ENCODE measurements at places on chromosomes 4 and X.

- DNase-seq: no peak
Measured at GRCh38 chr4:166432842-166433241, 559.8 kb downstream of the TLL1 start.

GRCh38 chr4:188783175-188783574, 643.9 kb downstream of the TRIML1 start:
- no peak for DNase-seq

GRCh38 chrX:101241531-101241930, 21.9 kb downstream of the DRP2 start:
- DNase-seq: no peak

DNA sequence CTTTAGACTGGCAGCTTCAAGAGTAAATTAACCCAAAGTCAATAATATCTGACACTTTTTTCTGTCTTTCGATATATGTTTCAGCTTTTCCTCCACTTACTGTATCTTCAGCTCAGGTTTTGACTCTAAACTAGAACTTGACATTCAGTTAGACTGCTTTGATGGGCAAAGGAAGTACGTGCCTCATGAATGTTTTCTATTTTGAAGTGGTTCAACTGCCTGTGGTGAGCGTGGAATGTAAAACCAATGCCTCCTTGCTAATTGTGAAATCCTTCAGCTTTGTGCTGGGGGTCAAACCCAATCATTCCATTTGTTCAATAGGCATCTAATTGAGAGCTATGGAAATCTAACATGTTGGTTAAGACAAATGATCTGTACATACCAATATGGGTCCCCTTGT, 857.0 kb upstream of the HTR2C start:
- no peak for DNase-seq

DNA sequence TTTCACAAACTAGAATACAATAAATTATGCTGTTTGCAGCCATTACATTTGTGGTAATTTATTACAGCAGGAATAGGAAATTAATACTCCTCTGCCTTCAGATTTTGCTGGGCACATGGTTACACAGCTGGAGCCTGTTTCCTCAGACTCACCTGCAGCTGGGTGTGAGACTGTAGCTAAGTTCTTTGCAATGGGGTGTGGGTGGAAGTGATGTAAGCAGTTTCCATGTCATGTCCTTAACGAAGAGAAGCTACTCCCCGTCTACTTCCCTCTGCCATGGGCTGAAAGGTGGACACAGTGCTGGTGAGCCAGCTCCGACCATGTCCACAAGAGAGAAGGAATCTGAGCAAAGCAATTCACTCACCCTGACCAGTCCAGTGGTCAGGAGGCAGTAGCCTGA, 18.2 kb downstream of the SH3KBP1 start:
- DNase-seq: no peak

DNA sequence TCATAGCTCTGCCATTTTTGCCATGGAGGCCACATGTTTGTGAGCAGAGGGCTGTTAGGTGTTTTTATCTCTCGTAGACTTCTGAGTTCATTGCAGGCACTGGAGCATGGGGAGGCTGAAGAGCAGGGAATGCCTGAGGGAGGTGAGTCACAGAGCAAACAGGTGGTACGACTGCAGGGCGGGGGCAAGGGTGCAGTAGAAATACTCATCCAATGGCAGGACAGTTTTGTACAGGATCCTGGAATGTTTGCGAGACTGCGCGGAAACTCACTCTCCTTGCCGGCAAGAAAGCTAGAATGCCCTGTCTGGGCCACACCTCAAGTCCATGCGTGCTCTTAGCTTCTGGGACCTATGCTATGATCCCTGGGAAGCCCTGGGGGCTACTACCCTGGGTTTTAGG, 20.0 kb upstream of the VCX2 start:
- DNase-seq: no peak

DNA sequence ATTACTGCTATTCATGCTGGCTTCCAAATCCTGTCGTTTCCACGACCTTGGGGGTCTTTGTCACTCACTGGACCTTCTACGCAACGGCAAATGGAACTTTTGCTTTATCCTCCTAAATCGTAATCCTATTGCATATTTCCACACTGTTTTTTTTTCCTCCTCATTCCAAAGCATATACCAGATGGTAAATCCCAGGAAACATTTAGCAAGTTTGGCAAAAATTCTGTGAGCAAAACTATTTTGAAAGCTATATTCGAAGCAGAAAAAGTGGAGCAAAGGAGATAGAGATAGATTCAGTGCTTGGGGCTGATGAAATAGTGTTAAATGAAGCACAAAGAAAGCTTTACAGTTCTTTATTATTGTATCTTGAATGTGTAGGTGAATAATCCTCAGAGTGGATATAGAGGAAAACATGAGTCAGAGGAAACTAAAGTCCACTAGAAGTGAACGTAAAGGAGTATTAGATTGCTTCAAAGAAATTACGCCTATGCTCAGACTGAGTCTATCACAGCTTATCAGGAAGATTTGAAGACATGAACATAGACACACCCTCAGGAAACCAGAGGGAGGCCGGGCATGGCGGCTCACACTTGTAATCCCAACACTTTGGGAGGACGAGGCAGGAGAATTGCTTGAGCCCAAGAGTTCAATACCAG, 50.2 kb upstream of the FAM9A start:
- no peak for DNase-seq

- no peak for DNase-seq
Measured at GRCh38 chrX:50158593-50158992, 42.2 kb downstream of the AKAP4 start.

- DNase-seq: no peak
Measured at GRCh38 chrX:17939724-17940123, 78.6 kb upstream of the RAI2 start.

Data from stimulated activated CD8-positive, alpha-beta memory T cell treated with anti-CD3 and anti-CD28 coated beads, Interleukin-15, amount 100 ng/mL, for 48 hours (primary cell).